Breast epithelium (tissue), 4 donors: ENCODE measurements at places on chromosomes 5 and 9. TPM values are rescaled to one million over a fixed set of nuclear protein-coding genes. Genes with fewer than 3 reads are reported as not detected.

- H3K27ac ChIP-seq: peak overlapping the region; percentile 70
- H3K4me1 ChIP-seq: peaks cover 3% of the 10 kb centered on the region
- H3K36me3 ChIP-seq: no peaks in the 10 kb centered on the region
These were observed 38.4 kb downstream of the EGR1 start for GRCh38 chr5:138503487-138504270.

GRCh38 chr9:17138503-17138902 lies 3.7 kb downstream of the CNTLN start:
- no peak for DNase-seq
- H3K4me1 ChIP-seq: no peaks in the 10 kb centered on the region
- no peaks in the 10 kb centered on the region for H3K36me3 ChIP-seq
- H3K27me3 ChIP-seq: no peaks in the 10 kb centered on the region
- H3K27ac ChIP-seq: no peak overlapping the region
- H3K4me3 ChIP-seq: no peak overlapping the region

PLAC8L1 gene
- not detected for total RNA-seq

GRCh38 chr5:67165526-67166459 lies 30.8 kb downstream of the CD180 start:
- peak; percentile 85 for DNase-seq
- no peaks in the 10 kb centered on the region for H3K36me3 ChIP-seq
- H3K4me3 ChIP-seq: peak overlapping the region; percentile 39
- peak overlapping the region; percentile 92 for H3K27ac ChIP-seq
- no peaks in the 10 kb centered on the region for H3K27me3 ChIP-seq

DEPDC1B gene
- total RNA-seq: 1.1 TPM

DNA sequence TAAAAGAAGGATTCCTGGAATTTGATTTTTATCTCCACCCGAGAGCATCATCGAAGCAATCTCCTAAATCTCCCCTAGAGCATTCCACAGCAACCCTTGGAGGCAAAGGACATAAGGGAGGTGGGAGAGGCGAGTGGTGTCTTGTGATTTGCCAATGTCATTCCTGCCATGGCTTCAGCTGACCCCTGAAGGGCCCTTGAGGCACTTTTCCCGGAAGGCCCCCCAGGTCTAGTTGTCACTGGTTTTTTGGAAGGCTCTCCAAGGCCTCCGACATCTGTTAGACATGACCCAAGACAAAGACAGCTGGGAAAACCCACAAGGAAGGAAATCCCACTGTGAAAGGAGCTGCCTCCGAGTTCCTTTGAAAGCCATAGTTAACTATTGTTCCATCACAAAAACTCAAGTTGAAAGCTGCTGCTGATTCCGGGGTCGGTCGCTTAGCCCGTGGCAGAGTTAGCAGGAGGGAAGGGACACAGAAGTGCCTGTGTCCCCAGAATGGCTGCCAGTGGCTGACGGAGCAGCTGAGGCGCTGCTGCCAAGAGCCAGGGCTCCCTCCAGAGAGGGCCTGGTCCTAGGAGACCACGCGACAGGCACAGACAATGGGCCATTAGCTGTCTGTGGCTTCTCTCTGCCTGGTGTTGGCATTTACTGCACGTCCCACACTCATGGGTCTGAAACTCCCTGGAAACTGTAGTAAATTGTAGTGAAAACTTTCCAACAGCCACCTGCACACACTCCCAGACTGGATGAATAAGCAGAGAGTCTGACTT lies 24.4 kb upstream of the TRIO start:
- no peak overlapping the region for H3K4me3 ChIP-seq
- peak overlapping the region; percentile 5 for H3K27ac ChIP-seq
- no peaks in the 10 kb centered on the region for H3K4me1 ChIP-seq
- DNase-seq: peak; percentile 18
- H3K36me3 ChIP-seq: no peaks in the 10 kb centered on the region

GCNT4 gene
- 1.3 TPM for total RNA-seq

AHRR gene
- 0.98 TPM for total RNA-seq

GRCh38 chr9:123234853-123235252 lies 33.5 kb downstream of the STRBP start:
- H3K4me1 ChIP-seq: no peaks in the 10 kb centered on the region
- DNase-seq: no peak
- no peak overlapping the region for H3K27ac ChIP-seq
- H3K4me3 ChIP-seq: no peak overlapping the region

DNA sequence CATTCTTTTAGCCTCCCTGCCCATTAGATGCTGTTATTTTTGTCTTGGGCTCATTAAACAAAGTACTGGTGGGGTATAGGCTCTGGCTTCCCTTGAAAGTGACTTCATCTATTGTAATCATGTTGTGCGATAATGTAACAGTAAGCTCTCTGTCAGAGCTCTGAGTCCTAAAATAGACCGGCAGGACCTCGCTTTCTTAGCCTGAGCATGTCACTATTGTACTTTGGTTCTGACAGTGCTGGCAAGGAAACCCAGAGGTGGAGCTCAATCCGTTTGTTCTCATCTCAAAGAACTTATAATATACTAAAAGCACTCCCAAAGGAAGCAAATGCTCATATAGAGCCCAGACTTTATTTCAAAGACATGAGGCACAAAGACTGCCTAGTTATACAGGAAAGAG lies 339.1 kb upstream of the CCNH start:
- H3K36me3 ChIP-seq: no peaks in the 10 kb centered on the region
- H3K4me3 ChIP-seq: no peak overlapping the region
- H3K27ac ChIP-seq: no peak overlapping the region
- H3K4me1 ChIP-seq: no peaks in the 10 kb centered on the region
- DNase-seq: no peak

SPINK1 gene
- total RNA-seq: not detected

GRCh38 chr5:20959347-20959746 lies 971.3 kb upstream of the CDH18 start:
- H3K27me3 ChIP-seq: no peaks in the 10 kb centered on the region
- H3K4me1 ChIP-seq: no peaks in the 10 kb centered on the region
- no peak overlapping the region for H3K4me3 ChIP-seq
- H3K27ac ChIP-seq: no peak overlapping the region
- H3K36me3 ChIP-seq: no peaks in the 10 kb centered on the region

- no peaks in the 10 kb centered on the region for H3K27me3 ChIP-seq
- H3K36me3 ChIP-seq: no peaks in the 10 kb centered on the region
- DNase-seq: no peak
- no peaks in the 10 kb centered on the region for H3K4me1 ChIP-seq
- H3K27ac ChIP-seq: no peak overlapping the region
These were observed 17.3 kb upstream of the ANKRD18B start for GRCh38 chr9:33506626-33507370.

- no peaks in the 10 kb centered on the region for H3K36me3 ChIP-seq
- no peak for DNase-seq
- H3K4me1 ChIP-seq: no peaks in the 10 kb centered on the region
- no peaks in the 10 kb centered on the region for H3K27me3 ChIP-seq
These were observed 12.6 kb upstream of the GNAQ start for GRCh38 chr9:78044189-78044588.
